ENCODE measurements at places on chromosomes 6 and 20. TPM values are rescaled to one million over a fixed set of nuclear protein-coding genes. Genes with fewer than 3 reads are reported as not detected.

GRCh38 chr6:10434235-10434634, 19.4 kb upstream of the TFAP2A start:
- no peak for DNase-seq

TPX2 gene
- total RNA-seq = 149 TPM

DNA sequence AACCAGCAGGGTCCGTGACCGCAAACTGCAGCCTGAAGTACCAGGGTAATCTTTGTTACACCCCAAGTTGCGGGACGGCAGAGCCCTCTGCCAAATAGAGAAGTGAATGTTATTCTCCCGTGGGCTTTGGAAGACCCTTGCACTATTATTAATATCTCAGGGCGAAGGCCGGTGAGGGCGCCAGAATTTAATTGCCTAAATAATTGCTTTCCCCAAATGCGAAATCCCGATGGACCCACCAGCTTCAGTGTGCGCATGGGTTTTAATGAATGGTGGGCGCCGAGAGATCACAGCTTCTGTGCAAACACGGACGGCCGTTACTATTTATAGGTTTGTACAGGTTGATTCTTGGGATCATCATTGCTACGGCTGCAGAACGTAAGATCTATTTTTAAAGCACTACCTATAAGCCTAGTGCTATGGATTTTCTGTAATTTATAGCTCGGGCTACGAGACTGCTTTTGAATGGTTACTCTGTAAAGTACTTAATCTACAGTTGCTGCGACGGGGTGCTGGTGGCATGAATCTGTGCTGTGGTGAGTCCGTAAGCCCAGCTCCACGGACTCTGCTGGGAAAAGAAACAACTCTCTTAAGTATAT, 15.2 kb upstream of the PHACTR3 start:
- no peak for DNase-seq

DNA sequence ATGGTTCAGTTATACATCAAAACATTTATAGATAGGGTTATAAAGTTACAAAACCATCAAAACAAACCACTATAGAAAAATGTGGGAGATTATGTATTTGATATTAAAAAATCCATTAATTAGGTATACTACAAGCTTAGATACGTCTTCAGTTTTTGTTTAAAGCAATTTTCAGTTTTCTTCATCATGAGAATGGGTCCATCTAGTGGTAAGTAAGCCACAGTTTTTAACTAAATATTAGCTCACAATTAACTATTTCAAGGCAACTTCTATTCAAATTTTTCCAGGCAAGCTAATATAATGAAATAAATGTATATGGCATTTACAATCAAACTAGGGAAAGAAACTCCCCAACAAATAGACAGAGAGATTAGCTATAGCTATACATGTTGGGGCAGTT, 44.4 kb downstream of the RNGTT start:
- no peak for DNase-seq

DNA sequence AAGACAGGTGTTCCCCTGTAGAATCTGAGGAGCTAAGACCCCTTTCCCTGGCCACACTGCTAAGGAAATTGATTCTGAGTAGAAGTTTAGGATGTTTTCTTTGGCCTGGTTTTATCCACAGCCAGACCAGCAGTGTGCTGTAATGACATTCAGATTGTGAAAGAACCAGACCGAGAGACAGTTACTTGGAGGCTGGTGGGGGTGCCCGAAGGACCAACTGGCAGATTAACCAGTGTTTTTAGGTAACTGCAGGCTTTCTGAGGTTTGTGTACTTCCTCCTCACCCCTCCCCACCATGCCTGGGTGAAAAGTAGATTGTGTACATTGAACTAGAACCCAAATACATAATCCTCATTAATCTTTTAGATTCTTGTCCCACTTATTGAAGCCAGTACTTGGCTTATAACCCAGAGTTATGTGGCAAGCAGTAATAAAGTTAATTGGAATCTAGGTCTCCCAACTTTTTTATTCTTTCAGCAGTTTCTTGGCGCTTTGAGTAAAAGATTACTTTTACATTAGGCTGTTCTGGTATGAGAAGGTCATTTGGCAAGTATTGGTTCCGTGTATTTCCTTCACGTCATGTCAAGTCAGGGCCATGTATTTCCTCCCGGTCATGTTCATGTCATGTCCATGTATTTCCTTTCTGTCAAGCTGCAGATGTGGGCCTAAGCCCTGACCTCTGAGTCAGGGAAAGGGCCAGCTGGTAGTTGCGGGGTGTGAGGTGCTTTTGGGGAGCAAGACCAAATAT, 93.7 kb downstream of the TCP11 start:
- no peak for DNase-seq

DNA sequence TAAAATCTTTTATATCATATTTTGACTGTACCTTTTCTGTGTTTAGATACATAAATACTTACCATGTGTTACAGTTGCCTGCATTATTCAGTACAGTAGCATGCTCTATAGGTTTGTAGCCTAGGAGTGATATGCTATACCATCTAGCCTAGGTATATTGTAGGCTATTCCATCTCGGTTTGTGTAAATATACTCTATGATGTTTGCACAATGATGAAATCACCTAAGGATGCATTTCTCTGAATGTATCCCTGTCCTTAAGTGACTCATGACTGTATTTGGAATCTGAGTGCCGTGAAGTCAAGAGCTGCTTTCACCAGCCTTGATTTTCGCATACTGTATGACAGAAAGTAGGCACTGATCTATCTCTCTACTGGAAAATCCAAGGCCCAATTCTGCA, 129.9 kb downstream of the UTRN start:
- no peak for DNase-seq

HRH3 gene
- not detected for total RNA-seq

GRCh38 chr6:24147511-24148153, 21.6 kb downstream of the NRSN1 start:
- no peak for DNase-seq

SALL4 gene
- not detected for total RNA-seq

SNAP91 gene
- total RNA-seq = not detected

GRCh38 chr6:11968241-11968806, 43.8 kb upstream of the HIVEP1 start:
- no peak for DNase-seq

WFDC5 gene
- total RNA-seq = not detected

- no peak for DNase-seq
Measured at GRCh38 chr6:9085054-9085708, 649.8 kb upstream of the SLC35B3 start.

PSORS1C2 gene
- total RNA-seq = not detected

DNA sequence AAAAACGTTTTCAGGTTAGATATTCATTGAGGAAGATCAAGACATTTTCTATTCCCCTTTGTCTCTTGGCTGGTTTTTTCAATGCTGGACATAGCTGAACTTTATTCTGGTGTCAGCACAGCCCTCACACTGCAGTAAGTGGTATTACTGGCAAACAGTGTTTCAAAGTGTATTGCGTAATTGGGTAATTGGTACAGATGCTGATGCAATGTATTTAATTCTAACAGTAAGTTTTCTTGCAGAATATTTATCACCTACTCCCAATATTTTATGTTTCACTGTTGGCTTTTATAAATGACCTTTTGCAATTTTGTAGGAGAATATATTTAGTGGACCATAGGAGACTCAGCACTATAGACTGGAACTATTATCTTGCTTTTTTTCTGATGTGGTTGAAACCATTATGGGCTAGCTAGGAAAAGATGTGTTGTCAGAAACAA, 287.6 kb upstream of the SOX4 start:
- no peak for DNase-seq

C6orf132 gene
- 0.29 TPM for total RNA-seq

DNA sequence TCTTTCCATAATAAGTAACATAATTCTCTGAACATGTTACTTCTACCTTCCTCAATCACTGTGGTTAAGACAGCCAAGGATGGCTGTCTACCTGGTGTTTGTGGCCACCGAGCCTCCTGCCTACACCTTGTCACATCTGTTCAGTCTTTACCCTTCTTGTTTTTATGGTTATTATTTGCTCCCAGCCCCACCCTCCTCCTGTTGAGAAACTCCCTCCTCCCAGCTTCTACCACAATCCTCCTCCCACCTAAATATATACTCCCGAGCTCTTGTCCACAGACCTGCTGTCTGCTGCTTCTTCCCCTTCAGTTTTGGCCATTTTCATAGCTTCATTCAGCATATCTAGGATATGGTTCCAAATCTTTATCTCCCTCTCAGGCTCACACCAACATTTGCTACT, 35.7 kb upstream of the GABRR1 start:
- DNase-seq = no peak

DNA sequence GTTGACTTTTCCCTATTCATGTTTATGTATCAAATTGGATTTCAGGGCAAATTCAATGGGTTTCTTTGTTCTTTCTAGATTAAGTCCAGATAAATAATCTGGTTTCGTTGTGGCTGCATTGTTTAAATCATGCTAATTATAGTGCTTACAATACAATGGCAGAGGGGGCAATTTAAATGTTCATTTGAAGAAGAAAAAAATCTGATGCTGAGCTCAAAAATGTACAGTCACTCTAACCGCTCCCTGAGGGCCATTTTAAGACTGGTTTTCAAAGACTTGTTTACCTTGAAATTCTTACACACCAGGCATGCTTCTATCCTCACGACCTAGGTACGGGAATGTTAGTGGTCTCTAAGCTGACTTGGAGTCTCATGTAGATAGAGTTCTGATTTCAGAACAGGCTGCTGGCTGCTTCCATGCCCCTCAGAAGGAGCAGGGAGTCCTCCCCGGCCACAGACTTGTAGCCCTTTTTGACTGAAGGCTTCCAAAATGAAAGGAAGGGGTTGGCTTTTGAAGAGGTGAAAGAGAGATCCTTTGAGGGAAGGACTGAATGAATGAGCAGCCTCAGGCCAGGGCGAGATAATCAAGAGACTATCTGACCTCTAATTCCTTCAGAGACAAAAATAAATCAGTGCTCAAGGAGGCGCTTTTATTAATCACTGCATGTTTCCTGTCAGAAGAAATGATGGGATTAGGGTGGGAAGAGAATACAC, 86.1 kb upstream of the ZNF217 start:
- no peak for DNase-seq

SMLR1 gene
- total RNA-seq = not detected

DNA sequence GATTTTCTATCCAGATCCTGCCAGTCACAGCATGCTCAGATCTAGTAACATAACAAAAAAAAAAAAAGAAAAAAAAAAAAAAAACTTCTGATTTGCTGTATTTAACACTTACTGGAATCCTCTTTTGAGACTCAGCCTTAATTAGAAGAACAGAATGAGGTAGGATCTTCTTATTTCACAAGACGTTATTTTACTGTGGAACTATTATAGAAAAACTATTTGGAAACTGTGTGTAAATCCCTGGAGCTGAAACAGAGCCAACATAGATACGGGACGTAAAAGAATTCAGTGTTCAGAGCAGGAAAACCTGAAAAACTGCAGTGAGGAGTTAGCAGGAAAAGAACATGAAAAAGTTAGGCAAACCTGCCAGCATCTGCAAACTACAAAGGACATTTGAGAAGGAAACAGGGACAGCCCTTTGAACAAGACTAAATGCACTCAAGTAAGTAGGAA, 3.4 kb upstream of the ZNF217 start:
- no peak for DNase-seq

DNA sequence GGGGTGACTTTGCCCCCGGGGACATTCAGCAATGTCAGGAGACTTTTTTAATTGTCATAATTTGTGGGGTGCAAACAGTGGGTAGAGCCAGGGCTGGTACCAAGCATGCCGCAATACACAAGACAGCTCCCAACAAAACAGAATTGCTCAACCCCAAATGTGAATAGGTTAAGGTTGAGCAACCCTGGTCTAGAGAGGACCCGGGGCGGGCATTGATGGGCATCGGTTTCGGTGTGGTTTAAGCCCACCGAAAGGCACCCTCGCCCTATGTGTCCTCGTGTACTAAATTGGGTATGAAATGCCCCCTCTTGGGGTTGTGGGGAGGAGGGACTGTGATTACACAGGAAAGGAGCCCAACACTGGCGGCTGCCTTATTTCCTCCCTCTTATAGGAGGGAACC, 36.0 kb downstream of the KIAA1755 start:
- DNase-seq = no peak

GRCh38 chr6:95576218-95576997, 927 bp upstream of the MANEA start:
- no peak for DNase-seq

GRCh38 chr6:166949528-166950442, 6.6 kb downstream of the RNASET2 start:
- peak; percentile 41 for DNase-seq

TSHZ2 gene
- total RNA-seq = 36.0 TPM

PRL gene
- not detected for total RNA-seq

DNA sequence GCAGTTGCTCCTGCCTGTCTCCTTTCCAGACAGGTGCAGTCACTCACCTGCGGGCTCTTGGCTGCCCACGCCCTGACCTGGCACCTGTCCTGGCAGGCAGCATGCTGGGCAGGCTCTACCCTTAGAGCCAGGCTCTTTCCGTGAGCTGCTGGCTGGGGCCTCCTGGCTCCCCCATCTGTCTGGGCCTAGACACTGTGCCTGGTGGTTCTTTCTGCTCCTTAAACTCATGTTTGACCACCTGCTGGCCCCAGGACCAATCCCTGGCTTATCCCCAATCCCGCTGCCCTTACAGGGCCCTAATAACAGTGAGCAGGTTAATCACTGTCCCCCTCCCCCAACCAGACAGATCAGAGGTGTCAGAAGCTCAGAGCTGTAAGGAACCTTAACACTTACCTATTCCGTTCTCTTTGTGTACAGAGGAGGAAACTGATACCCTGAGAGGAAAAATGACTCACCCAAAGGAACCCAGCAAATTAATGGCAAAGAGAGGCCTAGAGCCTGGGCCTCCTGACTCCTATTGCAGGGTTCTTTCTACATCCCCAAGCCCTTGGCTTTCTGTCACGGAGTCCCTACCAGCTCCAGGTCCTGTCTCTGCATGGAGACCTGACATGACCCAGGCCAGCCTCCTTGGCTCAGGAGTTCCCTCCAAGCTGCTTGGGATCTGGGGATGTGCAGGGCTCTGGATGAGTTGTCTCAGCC, 54.7 kb downstream of the RAB44 start:
- DNase-seq = peak; percentile 40
